ENCODE measurements at places on chromosomes 12 and 14.

GRCh38 chr14:32932302-32932913, 6.3 kb upstream of the NPAS3 start:
- DNase-seq = no peak

- no peak for DNase-seq
Measured at GRCh38 chr12:89674326-89674942, 34.2 kb downstream of the ATP2B1 start.

GRCh38 chr14:63266106-63266505, 52.6 kb downstream of the GPHB5 start:
- no peak for DNase-seq

GRCh38 chr12:65948320-65949008, 124.2 kb downstream of the HMGA2 start:
- peak; percentile 86 for DNase-seq

DNA sequence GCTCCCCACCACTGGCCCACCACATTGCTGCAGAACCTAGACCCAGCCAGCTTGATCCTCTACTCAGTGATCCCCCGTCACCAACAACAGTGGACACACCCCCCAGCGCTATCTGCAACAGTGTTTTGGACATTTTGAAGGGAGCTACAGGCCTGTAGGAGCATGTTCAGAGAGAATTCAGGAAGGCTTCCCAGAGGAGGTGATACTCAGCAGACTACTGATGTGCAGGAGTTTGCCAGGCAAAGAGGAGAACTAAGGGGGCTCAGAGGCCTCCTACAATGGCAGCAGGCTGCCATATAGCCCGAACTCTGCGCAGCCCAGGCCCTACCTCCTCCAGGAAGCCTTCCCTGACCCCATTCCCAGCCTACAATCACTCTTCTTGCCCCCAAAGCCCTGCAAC, 70.0 kb downstream of the SYNE3 start:
- no peak for DNase-seq

DNA sequence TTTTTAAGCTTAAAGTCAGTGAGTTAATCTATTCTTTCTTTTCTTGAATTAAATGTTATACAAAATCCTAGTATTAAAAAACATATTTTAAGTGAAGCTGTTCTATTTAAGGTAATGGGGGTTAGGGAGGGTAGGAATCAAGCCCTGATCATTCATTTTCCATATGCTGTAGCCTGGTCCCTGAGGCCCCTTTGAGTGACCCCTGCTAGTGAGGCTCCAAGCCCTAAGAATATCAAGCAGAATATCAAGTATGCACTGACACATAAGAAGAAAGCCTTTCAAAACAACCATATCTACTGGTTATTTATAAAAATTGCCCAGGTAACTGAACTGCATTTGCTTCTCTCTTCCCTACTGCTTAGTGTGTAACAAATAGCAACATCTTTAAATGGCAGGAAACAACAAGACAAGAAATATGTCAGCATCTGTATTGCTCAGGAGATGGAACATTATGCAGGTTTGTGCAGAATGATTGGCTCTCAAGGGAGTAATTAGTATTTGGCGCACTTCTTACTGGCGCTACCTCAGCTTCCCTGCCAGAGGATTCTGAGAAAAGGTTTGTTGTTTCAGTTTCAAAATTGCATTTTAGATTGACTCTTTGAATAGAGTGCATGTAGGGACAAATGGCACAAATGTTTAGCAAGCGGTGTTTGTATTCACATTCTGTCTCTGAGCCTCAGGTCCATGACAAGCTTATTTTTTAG, 223.0 kb downstream of the DUSP6 start:
- no peak for DNase-seq

DNA sequence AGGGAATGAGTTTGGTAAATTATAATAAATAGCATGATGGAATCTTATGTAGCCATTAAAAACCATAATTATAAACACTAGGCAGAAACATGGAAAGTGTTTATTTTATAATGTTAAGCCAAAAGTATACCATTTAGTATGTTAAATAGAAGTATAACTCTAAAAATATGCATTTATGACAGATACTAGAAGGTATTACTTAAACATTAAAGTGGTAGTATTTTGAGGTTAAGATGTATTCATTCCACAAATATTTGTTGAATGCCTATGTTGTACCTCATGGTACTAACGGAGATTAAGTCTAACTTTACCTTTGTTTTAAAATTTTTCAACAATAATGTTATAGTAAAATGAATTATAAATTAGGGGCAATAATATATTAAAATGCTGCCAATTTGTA, 24.1 kb downstream of the TTC8 start:
- DNase-seq = no peak

DNA sequence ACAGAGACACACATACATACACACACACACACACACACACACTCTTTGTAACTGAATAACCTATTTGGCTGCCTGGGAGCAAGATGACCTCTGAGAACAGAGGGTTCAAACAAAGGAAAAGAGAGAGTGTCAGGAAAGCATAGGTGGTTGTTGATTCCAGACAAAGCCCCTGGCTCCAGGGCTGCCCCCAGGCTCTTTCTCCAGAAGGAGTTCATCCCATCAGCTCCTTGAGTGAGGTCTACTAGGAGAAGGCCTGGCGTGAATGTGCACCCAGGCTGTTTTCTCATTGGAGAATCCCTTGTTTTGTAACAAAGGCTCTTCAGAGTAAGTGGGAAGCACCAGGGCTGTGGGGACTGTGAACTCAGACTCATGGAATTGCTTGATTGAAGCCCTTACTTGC, 151.9 kb downstream of the EMP1 start:
- DNase-seq = no peak

DNA sequence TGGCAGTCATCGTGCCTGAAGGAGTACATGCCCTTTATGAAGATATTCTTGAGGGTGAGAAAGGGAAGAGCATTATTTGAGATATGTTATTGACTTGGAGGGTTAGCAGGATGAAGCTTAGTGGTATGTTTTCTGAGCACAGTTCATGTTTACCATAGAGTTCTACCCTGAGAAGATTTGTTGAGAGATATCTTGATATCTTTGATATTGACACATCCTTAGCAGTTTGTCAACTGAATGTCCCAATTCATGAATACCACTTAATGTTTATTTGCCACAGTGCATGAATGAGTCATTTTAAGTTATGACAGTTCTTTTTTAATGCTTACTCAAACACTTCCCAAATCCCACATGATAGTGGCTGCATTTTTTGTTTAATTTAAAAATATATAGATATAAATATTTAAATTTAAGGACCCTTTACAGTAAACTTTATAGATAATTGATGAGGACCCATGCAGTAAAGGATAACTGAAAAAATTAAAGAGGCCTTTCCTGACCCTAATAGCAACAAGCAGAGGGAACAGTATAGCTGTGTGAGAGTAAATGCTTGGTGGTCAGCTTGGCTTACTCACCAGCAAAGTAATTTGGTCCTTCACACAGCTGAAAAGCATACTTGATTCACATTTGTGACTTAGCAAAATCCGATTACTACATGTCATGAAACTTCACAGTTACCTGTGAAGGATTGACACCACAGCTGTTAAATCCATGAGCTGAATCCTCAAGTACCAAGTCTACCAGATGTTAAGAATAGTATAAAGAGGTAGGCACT, 25.8 kb downstream of the SLC39A9 start:
- DNase-seq = no peak

- DNase-seq = no peak
Measured at GRCh38 chr12:106648736-106649135, 65.9 kb downstream of the RFX4 start.

- DNase-seq = no peak
Measured at GRCh38 chr14:31543969-31544799, 17.0 kb upstream of the NUBPL start.

- no peak for DNase-seq
Measured at GRCh38 chr14:21302013-21302835, 22.3 kb downstream of the RPGRIP1 start.

DNA sequence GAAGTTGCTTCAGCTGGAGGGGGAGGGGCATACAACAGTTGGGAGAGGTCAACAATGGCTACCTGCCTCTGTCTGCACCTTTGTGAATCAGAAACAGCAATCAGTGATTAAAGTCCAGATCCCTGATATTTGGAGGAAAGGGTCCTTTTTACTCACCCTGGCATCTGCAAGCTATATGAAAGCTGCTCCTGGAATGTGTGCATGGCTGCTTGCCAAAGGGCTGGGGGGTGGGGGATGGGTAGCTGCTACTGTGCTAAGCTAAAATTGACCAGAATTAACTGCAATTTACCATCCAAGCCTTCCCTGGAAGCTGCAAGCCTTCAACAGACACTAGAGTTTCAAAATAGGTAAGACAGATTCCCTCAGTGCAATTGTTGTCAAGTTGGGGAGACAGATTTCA, 13.5 kb upstream of the GTF2A1 start:
- DNase-seq = peak; percentile 32

GRCh38 chr14:50069325-50069724, 47.0 kb downstream of the VCPKMT start:
- DNase-seq = no peak

GRCh38 chr12:56116267-56117081, at the start of gene RPL41:
RPL41 (plus strand) TSS chr12:56116633.
- peak; percentile 96 for DNase-seq

- no peak for DNase-seq
Measured at GRCh38 chr12:91074154-91074709, 16.4 kb upstream of the KERA start.

DNA sequence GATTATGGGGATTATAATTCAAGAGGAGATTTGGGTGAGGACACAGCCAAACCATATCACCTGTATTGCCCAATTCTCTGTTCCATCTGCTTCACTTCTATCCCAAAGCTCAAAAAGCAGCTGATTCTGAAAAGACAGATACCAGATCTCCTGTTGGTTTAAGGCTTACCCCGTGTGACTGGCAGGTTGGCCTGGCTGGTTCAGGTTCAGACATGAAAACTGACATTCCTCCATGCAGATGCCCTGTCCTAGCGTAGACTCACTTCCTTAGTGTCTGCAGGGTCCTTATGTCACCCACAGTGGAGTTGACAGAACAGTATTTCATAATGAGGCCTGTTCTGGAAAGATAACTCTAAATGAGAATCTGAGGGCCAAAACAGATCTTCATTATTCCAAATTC, 61.1 kb upstream of the FLRT2 start:
- DNase-seq = no peak

DNA sequence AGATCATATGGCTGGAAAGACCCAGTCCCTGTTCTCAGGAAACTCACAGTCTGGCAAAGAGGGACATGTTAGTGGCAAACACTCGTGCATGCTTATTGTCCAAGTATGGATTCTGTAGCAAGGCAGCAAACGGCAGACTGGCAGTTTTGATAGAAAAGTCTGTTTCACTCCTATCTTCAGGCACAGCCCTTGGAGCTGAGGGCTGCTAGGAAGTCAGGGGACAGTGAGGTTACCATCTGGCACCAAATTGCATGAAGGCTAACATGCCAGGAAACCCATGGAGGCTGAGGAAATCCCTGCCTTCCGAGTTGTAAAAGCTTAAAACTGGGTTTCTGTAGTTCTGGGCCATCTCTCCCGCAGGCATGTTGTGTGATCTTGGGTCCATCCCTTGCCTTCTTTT, 32.9 kb downstream of the CALM1 start:
- no peak for DNase-seq

- DNase-seq = no peak
Measured at GRCh38 chr14:105178069-105178867, 2.8 kb downstream of the NUDT14 start.

GRCh38 chr12:52049688-52050087, 1.6 kb upstream of the NR4A1 start:
- DNase-seq = no peak

DNA sequence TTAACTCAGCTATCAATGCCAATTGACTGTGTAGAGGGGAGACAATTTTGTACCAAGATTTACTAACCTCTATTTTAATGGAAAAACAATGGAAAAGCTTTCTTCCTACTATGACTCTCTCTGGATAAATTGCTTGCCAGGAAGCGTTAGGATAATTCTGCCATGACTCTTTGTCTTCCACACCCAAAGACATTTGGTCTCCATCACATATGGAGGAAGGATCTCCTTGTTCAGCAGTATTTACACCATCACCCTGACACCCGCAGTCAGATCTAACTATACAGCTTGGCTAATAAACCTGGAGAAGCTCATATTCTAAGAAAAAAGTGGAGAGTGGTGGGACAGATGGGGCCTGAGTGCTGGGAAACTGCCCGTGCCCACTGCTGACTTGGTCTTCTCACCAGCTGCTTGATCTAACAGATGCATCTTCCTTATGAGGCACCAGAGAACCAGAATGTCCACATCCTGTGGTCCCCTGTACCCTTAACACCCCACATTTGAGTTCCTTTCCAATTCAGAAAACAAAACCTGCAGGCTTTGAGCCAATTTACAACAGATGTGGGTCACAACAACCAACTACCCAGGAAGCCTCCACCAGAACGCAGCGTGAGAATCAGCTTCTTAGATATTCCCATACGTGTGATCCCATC, 154.0 kb downstream of the DAD1 start:
- no peak for DNase-seq

- DNase-seq = peak; percentile 61
Measured at GRCh38 chr14:103624860-103625259, 4.2 kb upstream of the KLC1 start.

DNA sequence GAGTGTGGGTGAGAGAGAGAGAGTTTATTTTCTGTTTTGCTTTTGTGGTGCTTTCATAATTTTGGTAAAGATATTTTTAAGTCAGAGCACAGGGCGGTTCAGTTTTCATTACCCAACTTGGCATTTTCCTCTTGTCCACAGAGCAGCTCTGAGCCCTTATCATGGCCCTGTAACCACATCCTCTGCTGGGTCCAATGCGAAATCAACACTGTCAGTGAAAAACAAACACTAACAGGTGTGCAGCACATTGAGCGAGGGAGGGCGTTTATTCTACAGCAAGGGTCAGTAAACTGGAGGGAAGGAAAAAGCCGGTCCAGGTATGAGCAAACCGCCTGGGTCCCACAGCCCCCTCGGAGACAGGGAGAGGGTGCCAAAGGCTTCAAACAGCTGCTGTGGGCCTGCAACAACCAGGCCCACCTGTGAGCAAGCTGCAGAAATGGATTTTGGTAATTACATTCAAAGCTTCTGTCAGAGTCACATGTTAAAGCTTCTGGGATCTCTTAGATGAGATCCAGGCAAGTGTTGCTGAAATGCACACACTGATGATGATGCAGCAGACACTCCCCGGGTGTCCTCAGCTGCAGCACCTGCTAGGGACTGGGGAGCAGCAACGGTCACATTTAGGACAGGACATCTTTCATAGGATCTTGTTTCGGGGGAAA, 132.7 kb upstream of the DYRK2 start:
- DNase-seq = no peak

DNA sequence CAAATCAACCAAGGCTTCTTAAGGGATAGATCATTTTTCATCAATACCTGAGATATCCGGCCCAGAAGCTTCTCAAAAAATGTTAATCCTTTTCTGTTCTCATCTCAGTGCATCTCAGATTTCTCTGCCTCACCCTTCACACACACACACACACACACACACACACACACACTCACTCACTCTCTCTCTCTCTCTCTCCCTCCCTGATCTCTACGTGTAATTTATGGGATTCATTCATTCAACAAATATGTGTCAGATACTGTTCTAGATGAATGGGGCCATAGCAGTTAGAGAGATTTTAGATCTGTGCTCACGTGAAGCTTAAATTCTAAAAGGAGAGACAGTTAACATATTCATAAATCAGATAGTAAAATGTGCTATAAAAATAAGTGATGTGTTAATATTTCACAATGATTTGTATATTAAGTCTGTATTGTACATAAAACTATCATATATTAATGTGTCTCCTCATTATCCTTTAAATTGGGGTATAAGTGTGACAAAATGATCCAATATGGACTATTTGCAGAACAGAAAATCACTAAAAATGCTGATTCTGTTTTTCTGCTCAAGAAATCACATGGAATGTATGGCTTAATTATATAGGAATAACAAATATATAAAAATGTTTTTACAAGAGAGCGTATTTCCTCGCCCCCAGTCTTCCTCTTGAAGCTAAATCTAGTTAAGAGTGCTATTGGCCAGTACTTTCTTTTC, 7.3 kb upstream of the FRMD6 start:
- DNase-seq = no peak
